ENCODE measurements at places on chromosomes 11 and 22. TPM values are rescaled to one million over a fixed set of nuclear protein-coding genes. Genes with fewer than 3 reads are reported as not detected.

- no peak for DNase-seq
Observed at GRCh38 chr11:32436751-32437494, 1.6 kb upstream of the WT1 start.

The CHKB gene
- total RNA-seq, result 90.9 TPM

GRCh38 chr11:95451682-95452081 is 220.7 kb upstream of the SESN3 start:
- no peak for DNase-seq

DNA sequence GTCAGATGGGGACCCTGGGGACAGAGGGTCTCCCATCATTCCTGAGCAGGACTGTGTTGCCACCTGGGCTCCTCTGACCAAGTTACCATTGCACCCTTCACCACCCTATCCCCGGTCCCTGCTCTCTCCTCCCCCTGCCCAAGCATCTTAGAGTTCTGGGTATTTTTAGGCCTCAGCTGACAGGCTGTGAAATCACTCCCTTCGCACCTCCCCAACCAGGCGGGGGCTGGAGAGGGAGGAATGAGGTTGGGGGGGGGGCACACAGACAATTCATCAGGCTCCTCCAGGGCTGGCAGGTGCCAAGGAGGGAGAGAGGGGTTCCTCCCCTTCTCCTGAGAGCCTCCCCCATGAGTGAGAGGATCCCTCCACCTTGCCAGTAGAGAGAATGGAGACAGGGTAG is 9.0 kb downstream of the SYT7 start:
- no peak for DNase-seq

GRCh38 chr22:46350121-46350520 is 14.6 kb downstream of the TRMU start:
- no peak for DNase-seq

The TAGLN gene
- 3.1 TPM for total RNA-seq

DNA sequence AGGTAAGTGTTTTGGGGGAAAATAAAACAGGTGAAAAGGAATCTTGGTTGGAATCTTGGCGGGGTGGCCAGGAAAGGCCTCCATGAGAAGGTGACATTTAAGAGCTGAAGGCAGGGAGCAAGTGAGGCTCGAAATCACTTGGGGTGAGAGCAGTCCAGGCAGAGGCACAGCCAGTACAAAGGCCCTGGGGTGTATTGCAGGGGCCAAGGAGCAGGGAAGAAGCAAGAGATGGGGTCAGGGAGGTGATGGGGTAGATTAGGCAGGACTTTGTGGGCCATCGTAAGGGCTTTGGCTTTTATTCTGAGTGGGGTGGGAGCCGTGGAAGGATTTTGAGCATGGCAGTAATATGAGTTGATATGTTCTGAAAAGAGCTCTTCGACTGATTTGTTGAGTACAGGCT is 551.1 kb downstream of the MN1 start:
- DNase-seq, result no peak

The MYEOV gene
- not detected for total RNA-seq

The NPAS4 gene
- 0.09 TPM for total RNA-seq

GRCh38 chr11:9524001-9524400 is 49.5 kb upstream of the WEE1 start:
- no peak for DNase-seq

The FOXRED2 gene
- total RNA-seq, result 21.0 TPM

GRCh38 chr11:69229511-69229910 is 64.4 kb upstream of the MYEOV start:
- DNase-seq, result no peak

DNA sequence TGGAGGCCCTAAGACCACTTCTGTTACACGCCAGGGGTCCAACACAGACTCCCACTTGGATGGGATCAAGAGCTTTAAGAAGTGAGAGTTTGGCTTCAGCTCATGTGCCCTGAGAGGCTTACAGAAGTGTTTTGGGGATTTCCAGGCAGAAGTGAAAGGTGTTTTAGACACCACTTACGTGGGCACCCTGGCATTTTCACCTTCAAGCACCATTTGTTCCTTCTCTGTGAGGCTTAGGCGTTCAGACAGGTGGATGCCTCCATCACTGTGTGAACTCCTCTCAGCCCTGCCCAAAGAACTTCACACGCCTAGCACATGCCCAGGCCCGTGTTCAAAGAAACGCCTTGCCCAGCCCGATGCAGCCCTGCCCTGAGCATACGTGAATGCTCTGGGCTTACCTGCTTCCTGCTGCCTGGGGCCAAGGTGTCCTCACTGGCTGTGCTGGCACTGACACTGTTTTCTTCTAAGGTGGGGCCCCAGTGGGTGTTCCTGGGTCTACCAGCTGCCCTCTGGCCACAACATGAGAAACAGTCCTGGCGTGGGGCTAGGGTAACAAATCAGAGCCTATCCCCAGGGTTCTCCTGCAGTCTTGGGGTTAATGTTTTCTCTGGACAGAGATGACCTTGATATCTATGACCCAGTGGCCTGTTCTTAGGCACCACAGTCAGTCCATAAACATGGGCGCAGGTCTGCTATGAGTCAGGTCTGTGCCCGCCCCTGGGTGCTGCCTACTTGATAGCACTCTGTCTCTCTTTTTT is 34.0 kb downstream of the AMPD3 start:
- DNase-seq, result no peak

All from activated T-helper 2 cell treated with anti-CD3 and anti-CD28 coated beads, Interferon-gamma antibody, Interleukin-2, Interleukin-4, amounts not matched to agents 10 μg/mL and 5 μg/mL and 100 μg/mL, durations not matched to agents 14 hours and 24 hours and 36 hours (primary cell).